ENCODE measurements at places on chromosomes 1 and 21.
A peak's percentile ranks its signal among the peaks of the same experiment; 100 is the strongest.

DNA sequence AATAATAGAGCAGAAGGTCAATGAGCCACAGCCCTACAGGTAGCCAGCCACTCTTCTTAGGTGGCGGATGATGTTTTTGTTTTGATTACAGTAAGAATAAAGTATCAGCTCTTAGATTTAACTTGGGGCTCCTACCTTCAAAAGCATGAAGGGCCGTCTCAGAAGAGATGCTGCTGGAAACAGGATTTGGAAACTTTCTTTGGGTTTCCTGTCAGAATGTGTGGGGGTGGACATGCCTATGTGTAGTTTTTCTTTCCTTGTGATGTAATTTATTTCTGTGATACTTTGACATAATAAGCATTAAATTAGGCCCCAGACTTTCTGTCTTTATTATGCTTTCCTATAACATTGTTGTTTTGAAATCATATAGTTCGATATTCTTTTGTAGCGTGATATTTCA, 1.5 kb downstream of the RAP1A start:
- DNase-seq, result no peak

- DNase-seq, result no peak
These were observed 49.6 kb downstream of the UBE2T start for GRCh38 chr1:202291961-202292712.

DNA sequence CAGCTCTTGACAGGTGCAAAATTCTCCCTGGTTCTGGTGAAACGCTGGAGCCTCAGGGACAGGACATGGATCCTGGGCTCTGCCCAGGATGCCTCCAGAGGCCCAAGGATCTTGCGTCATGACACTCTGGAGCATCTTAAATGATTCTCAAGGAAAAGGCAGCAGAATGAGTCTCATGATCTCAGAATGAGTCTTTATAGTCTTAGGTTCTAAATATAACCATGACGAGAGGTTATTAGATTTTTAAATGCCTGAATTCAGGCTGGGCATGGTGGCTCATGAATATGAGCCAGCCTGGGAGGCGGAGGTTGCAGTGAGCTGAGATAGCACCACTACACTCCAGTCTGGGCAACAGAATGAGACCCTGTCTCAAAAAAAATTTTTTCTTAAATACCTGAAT, 55.5 kb downstream of the ECE1 start:
- DNase-seq, result no peak

DNA sequence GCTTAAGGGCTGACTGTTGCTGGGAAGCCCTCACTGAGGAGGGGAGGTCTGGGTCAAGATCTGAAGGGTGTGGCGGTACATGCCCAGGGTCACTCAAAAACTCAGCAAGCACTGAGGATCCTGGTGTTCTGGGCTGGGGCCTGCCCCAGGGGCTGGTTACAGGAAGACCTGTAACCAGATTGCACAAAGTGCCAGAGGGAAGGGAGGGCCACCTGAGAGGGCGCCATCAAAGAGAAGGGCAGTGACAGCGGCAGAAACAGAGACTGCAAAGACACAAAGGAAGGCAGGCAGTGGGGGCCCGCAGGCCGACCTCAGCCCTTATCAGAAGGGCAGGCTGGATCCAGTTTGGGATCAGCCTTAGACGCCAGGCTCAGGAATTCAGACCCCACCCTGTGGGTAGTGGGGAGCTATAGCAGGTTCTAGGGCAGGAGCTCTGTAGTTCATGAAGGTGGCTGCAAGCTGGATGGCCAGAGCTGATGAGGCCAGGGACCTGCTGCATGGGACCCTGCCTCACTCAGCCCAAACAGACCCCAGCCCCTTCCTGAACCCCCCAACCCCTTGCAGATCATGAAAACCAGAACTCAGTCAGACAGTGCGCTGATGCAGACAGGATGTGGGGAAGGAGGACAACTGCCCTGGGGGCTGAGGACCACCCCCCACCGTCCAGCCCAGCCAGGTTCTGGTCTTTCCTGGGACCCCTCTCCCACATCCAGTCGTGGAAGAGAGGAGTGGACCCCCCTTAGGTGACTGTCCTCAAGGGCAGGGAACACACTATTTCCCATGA, 3.9 kb downstream of the SH2D5 start:
- DNase-seq, result peak; percentile 51

All from left forelimb (tissue), 1 donor.